ENCODE measurements at places on chromosomes 2 and 18. TPM values are rescaled to one million over a fixed set of nuclear protein-coding genes. Genes with fewer than 3 reads are reported as not detected.

DNA sequence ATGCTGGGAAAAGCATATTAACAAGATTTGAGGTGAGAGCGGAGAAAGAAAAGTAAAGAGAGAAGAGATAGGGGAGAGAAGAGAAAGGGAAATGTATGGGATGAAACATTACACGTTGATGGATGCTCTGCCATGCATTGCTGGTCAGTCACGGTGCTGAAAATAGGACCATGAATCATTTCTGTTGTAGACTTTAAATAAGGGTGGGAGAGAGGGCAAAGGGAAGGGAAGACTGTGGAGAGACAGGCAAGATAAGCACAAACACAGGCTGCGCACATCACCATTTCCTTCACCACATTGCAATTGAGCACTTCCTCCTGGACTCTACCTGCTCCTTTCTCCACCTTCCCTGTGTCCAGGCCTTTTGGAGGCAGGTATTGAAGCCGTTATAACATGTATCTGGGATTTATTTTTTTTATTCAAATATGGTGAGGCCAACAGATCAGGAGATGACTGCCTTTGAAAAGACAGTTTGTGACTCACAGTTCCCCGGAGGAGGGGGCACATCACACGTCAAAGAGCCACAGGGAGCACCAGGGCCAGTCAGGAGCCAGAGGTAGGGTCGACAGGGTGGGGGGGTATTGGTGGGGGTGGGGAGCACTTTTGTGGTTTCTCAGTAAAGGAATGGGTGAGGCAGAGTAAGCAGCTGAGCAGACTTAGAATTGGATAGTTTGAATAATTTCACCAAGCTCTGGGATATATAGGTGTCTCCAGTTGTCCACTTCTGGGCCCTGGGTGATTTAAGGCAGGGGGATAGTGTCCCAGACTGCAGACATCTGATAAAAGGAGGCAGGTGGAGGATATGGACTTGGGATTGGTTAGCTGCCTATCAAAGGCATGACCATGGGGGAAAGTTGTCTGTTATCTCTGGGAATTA lies 372.8 kb upstream of the ST6GAL2 start:
- H3K27me3 ChIP-seq: no peaks in the 10 kb centered on the region
- no peaks in the 10 kb centered on the region for H3K36me3 ChIP-seq
- H3K4me1 ChIP-seq: no peaks in the 10 kb centered on the region
- no peak for DNase-seq
- no peak overlapping the region for H3K4me3 ChIP-seq
- H3K27ac ChIP-seq: no peak overlapping the region

DNA sequence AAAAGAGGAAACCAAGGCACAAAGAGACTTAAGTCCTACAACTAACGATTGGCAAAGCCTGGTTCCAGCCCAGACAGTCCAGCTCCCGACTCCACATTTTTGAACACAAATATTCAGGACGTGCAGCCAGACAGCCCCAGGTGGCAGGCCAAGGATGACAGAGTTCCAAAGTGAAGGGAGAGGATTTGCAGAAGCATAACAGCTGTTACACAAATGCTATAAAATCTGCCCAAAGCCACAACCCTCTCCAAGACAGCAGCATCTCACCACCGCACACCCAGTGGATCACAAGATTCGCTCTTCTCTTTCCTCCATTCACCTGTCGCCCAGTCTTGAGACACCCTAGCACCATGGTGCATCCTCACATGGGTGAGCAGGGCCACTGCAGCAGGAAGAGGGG lies 227.1 kb upstream of the ID2 start:
- H3K27ac ChIP-seq: no peak overlapping the region
- no peaks in the 10 kb centered on the region for H3K36me3 ChIP-seq
- H3K4me1 ChIP-seq: peaks cover 28% of the 10 kb centered on the region
- no peak overlapping the region for H3K4me3 ChIP-seq
- H3K27me3 ChIP-seq: no peaks in the 10 kb centered on the region

- DNase-seq: peak; percentile 55
- no peak overlapping the region for H3K4me3 ChIP-seq
- no peaks in the 10 kb centered on the region for H3K4me1 ChIP-seq
These were observed 10.8 kb downstream of the SPDYA start for GRCh38 chr2:28821295-28821958.

The CCDC102B gene
- total RNA-seq: 0.89 TPM

The ANKRD30B gene
- not detected for total RNA-seq
